ENCODE measurements at places on chromosomes 1 and 21. TPM values are rescaled to one million over a fixed set of nuclear protein-coding genes. Genes with fewer than 3 reads are reported as not detected.

The TMED5 gene
- total RNA-seq: 47.1 TPM

The CENPF gene
- 0.67 TPM for total RNA-seq

The NBPF20 gene
- total RNA-seq: under 0.01 TPM

DNA sequence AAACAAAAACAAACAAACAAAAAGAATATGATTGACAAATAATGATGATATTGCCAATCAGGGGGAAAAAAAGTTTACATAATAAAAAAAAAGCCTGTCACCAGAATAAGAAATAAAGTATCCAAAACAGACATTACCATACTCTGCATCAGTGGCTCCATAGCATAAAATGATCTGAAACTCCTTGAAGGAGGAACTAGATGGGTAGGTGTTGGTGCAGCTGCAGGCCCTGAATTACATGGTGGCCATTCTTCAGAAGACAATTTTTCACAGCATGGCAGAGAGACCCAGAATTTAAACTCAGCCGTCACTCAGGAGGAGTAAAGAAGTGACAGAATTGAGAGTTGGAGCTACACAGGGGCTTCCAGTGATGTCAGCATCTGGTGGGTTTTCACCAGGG lies 60.2 kb downstream of the GLUL start:
- no peaks in the 10 kb centered on the region for H3K27me3 ChIP-seq
- DNase-seq: no peak
- no peak overlapping the region for H3K27ac ChIP-seq
- H3K4me1 ChIP-seq: no peaks in the 10 kb centered on the region
- H3K4me3 ChIP-seq: no peak overlapping the region
- no peaks in the 10 kb centered on the region for H3K36me3 ChIP-seq

- no peak for DNase-seq
- H3K4me3 ChIP-seq: no peak overlapping the region
- H3K4me1 ChIP-seq: no peaks in the 10 kb centered on the region
- H3K27ac ChIP-seq: no peak overlapping the region
- H3K27me3 ChIP-seq: no peaks in the 10 kb centered on the region
These were observed 16.7 kb upstream of the PSMD4 start for GRCh38 chr1:151237678-151238466.

DNA sequence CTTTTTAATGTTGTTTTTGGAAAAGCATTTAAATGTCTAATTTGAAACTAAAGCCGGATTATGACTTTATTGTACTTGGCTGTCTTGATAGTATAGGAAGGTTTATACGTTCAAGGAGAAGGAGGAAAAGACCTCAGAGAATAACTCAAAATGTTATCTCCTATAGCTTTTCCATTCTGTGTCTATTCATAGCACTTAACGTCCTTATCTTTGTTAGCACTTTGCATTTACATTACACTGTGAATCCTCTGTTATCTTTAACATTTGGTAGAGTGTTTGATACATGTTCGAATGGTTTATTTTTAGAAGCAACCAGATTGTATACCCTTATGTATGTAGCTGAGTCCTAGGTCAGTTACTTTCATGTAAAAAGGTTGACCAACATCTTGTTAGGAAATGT lies 50.8 kb upstream of the PODN start:
- no peak overlapping the region for H3K4me3 ChIP-seq
- H3K27ac ChIP-seq: no peak overlapping the region
- H3K27me3 ChIP-seq: no peaks in the 10 kb centered on the region

GRCh38 chr1:233897325-233898162 lies 6.9 kb upstream of the SLC35F3 start:
- no peaks in the 10 kb centered on the region for H3K4me1 ChIP-seq
- no peak overlapping the region for H3K27ac ChIP-seq
- no peaks in the 10 kb centered on the region for H3K36me3 ChIP-seq
- no peak for DNase-seq
- no peaks in the 10 kb centered on the region for H3K27me3 ChIP-seq
- H3K4me3 ChIP-seq: no peak overlapping the region

Data from uterus (tissue), 4 donors.